ENCODE measurements at places on chromosomes 5 and 9.

DNA sequence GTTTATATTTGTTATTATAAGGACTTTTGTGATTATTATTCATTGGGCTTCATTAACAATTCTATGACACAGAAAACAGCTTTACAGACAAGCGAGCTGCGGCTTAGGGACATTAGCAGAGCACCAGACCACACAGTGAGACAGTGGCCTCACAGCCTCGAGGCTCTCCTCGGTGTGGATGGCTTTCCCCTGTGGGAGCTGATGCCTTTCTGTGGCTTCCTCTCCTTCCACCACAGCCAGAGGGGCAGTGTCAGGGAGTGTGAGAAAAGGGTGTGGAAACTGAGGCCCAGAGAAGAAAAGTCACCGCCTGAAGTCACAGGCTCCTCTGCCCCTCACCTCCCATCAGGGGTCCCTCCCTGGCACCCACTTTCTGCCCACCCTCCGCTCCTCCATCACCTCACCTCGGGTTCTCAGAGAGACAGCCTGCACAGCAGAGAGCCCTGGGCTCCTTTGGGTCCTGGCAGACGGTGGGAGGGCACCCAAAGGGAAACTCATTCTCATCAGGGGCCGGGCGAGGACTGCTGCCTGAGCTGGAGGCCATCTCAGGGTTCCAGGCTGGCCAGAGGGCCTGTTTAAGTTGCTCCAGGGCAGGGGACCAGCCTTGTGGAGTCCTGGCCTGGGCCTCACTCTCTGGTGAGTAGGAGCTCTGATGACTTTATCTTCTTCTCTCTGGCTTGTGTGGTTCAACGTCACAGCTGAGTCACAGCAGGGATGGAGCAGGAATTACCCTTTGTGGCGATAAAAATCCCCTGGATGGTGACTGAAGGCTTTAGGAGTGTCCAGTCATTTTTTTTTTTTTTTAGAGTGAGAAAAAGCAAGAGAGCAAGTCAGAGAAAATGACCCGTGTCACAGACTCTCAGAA is 830 bp downstream of the TRAF1 start:
- H3K27ac ChIP-seq = no peak overlapping the region
- no peaks in the 10 kb centered on the region for H3K36me3 ChIP-seq
- H3K27me3 ChIP-seq = peaks cover 9% of the 10 kb centered on the region

- DNase-seq = no peak
- peaks cover 1% of the 10 kb centered on the region for H3K27me3 ChIP-seq
- no peaks in the 10 kb centered on the region for H3K36me3 ChIP-seq
- H3K27ac ChIP-seq = no peak overlapping the region
Measured at GRCh38 chr9:132543960-132544359, 38.4 kb upstream of the BARHL1 start.

DNA sequence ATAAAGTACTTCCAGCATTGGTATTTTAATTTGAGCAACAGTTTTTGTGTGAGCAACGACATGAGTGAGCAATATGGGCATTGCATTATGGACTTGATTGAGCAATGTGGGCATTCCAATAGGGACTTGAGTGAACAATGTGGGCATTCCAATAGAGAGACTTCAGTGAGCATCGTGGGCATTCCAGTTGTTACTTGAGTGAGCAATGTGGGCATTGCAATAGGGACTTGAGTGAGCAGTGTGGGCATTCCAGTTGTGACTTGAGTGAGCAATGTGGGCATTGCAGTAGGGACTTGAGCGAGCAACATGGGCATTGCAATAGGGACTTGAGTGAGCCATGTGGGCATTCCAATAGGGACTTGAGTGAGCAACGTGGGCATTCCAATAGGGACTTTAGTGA is 52.2 kb downstream of the ZCCHC7 start:
- H3K4me1 ChIP-seq = peaks cover 1% of the 10 kb centered on the region
- H3K36me3 ChIP-seq = no peaks in the 10 kb centered on the region
- peaks cover 7% of the 10 kb centered on the region for H3K27me3 ChIP-seq
- no peak overlapping the region for H3K27ac ChIP-seq
- no peak overlapping the region for H3K4me3 ChIP-seq

DNA sequence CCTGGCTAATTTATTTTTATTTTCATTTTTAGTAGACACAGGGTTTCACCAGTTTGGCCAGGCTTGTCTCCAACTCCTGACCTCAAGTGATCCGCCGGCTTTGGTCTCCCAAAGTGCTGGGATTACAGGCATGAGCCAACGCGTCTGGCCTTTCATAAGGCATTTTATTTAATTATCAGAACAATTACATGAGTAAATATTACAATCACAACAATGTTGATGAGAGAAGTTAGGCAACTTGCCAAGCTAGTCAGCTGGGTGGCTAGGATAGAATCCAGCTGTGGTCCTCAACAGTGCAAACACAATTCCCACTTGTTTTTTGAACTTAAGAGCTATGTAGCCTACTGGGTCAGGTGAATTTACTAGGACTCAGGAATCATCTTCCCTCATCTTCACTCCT is 22.0 kb downstream of the C9orf57 start:
- no peaks in the 10 kb centered on the region for H3K36me3 ChIP-seq
- H3K4me1 ChIP-seq = peaks cover 4% of the 10 kb centered on the region
- no peaks in the 10 kb centered on the region for H3K27me3 ChIP-seq
- H3K27ac ChIP-seq = no peak overlapping the region

GRCh38 chr9:9846557-9846956 is 766.2 kb downstream of the PTPRD start:
- no peaks in the 10 kb centered on the region for H3K4me1 ChIP-seq
- H3K27me3 ChIP-seq = no peaks in the 10 kb centered on the region
- no peak for DNase-seq
- H3K36me3 ChIP-seq = no peaks in the 10 kb centered on the region
- H3K27ac ChIP-seq = no peak overlapping the region

DNA sequence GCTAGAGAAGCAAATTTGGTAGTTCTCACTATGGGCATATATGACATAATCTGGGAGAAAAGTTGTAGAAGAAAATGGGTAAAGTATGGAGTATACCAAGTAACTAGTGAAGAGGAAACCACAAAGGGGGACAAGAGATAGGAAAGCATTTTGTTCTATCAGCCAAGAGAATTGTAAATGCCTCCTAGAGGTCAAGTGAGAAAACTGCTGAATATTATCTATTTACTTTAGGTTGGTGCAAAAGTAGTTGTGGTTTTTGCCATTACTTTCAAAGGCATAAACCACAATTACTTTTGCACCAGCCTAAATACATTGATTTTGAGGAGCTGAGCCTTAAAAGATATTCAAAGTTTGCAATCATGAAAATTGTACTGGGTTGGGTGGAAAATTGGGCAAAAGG is 126.7 kb upstream of the GRHPR start:
- H3K27me3 ChIP-seq = no peaks in the 10 kb centered on the region
- DNase-seq = no peak
- H3K4me1 ChIP-seq = peaks cover 15% of the 10 kb centered on the region
- H3K27ac ChIP-seq = no peak overlapping the region
- no peak overlapping the region for H3K4me3 ChIP-seq

DNA sequence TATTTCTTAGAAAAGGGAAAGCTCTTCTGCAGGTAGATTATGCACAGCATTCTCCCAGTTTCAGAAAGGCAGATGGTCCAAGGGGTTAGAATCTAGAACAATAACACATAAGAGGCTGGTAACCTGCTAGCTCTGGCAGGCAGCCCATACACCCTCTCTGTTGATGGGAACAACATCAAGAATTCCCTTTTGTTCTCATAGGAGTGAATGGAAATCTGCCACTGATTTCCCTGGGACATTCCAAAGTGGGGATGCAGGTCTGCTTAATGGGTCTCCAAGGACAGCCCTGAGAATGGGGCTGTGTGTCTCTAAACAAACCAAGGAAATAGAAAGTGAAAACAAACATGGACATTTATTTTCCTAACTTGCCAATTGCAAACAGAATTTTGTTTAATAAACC is 456.8 kb downstream of the EBF1 start:
- H3K4me3 ChIP-seq = no peak overlapping the region
- peak overlapping the region; percentile 49 for H3K27ac ChIP-seq
- no peak for DNase-seq
- H3K36me3 ChIP-seq = no peaks in the 10 kb centered on the region
- H3K4me1 ChIP-seq = peaks cover 7% of the 10 kb centered on the region
- no peaks in the 10 kb centered on the region for H3K27me3 ChIP-seq

- DNase-seq = no peak
- H3K27ac ChIP-seq = no peak overlapping the region
- H3K36me3 ChIP-seq = peaks cover 6% of the 10 kb centered on the region
- peaks cover 2% of the 10 kb centered on the region for H3K27me3 ChIP-seq
- no peaks in the 10 kb centered on the region for H3K4me1 ChIP-seq
Measured at GRCh38 chr5:175681045-175681967, 23.4 kb downstream of the HRH2 start.

DNA sequence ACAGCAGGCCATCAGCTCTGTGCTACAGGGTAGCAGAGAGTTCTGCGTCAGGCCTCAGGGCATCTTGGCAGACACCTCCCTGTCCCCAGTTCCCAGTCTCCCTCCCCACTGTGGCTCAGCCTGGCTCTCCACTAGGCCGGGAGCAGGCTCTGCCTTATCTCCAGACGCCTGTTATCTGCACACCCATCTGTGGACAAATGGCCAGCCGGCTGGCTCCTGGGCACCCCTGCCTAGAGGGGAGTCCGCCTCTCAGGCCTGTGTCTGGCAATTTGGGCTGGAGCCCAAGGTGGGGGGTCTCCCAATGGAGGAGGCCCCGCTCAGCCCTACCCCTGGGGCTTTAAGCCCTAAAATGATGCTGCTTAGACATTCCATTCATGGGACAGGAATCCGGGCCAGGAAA is 39.2 kb upstream of the HAND1 start:
- H3K4me3 ChIP-seq = no peak overlapping the region
- H3K27me3 ChIP-seq = peaks cover 4% of the 10 kb centered on the region
- no peaks in the 10 kb centered on the region for H3K36me3 ChIP-seq
- H3K4me1 ChIP-seq = peaks cover 3% of the 10 kb centered on the region
- DNase-seq = peak; percentile 22

GRCh38 chr5:2525351-2525750 is 226.1 kb downstream of the IRX2 start:
- H3K4me3 ChIP-seq = no peak overlapping the region
- DNase-seq = no peak
- H3K4me1 ChIP-seq = peaks cover 4% of the 10 kb centered on the region

DNA sequence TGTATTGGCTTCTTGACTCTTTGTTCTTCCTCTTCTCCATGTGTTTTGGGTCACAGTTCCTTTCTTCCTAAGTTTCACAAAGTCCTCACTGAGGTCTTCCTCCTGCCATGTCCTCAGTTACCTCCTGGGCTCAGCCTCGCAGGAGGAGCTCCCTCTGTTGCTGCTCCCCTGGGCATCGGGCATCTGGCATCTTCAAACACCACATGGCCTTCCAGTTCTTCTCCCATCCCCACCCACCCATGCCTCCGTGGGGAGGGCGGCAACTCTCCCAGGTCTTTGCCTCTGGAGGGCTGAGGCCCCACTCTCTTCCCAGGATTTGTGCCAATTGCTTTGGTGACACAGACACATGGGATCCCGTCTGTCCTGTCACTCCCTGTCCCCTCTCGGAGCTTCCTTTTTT is 22.8 kb downstream of the MRPL36 start:
- peaks cover 11% of the 10 kb centered on the region for H3K36me3 ChIP-seq
- no peak for DNase-seq
- H3K27ac ChIP-seq = no peak overlapping the region
- H3K4me1 ChIP-seq = peaks cover 2% of the 10 kb centered on the region
- H3K27me3 ChIP-seq = peaks cover 2% of the 10 kb centered on the region

DNA sequence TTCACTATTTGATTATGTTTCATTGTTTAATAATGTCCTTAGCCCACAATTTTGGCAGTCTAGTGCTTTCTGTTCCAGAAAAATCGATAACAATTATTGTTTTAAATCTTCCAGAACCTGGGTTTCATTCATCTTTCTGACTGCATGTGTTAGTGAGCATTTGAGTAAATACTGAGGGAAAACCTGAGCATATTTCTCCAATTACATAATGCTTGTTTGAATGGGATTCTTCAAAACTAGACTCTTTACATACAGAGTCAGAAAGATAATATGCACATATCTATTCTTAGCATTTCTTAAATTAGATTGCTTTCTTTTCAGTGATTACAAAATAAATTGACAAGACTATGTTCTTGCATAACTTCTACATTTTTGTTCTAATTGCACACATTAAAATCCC is 21.9 kb downstream of the GABRA6 start:
- no peaks in the 10 kb centered on the region for H3K4me1 ChIP-seq
- H3K27ac ChIP-seq = no peak overlapping the region
- H3K27me3 ChIP-seq = no peaks in the 10 kb centered on the region
- no peak for DNase-seq

GRCh38 chr9:126565336-126566128 is 48.2 kb upstream of the LMX1B start:
- no peaks in the 10 kb centered on the region for H3K36me3 ChIP-seq
- no peak for DNase-seq
- H3K27ac ChIP-seq = no peak overlapping the region
- H3K4me1 ChIP-seq = no peaks in the 10 kb centered on the region

DNA sequence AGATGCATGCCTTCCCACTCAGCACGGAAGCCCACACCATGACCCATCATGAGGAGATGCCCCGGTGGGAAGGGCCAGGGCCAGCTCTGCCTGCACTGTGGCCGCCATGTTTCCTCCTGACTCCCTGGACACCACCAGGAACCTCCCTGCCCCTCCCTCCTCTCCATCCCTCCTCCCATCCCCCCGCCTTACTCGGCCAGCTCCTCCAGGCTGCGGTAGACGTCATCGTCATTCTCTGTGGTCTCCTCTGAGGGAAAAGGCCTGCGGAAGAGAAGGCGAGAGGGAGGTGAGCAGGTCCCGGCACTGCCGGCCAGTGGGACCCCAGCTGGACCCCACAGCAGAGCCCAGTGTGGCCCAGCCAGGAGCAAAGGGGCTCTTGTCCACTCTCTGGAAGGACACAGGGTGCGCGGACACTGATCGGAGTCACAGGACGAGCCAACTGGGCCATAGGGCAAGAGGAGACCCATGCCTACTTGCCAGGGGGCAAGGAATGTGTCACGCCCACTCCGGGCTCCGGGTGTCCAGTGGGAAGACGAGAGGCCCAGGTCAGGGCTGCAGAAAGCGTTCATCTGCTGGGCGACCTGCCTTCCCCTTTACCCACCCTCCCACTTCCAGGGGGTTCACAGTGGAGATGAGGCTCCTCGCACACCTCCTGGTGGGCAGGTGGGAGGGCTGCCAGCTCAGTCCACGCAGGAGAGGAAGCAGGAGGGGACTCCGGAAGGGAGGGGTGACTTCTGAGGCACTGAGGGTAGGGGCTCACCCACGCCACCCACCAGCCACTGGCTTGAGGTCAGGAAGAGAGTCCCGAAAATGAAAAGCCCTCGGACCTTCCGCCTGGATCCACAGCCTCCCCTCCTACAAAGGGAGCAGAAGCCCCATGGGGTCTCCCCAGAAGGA is 96.2 kb upstream of the SARDH start:
- H3K4me1 ChIP-seq = peaks cover 50% of the 10 kb centered on the region
- no peaks in the 10 kb centered on the region for H3K36me3 ChIP-seq
- peak overlapping the region; percentile 49 for H3K4me3 ChIP-seq
- H3K27ac ChIP-seq = peak overlapping the region; percentile 38
- no peak for DNase-seq

- H3K4me1 ChIP-seq = peaks cover 22% of the 10 kb centered on the region
- no peak overlapping the region for H3K27ac ChIP-seq
- no peak overlapping the region for H3K4me3 ChIP-seq
- no peak for DNase-seq
- H3K36me3 ChIP-seq = peaks cover 4% of the 10 kb centered on the region
- H3K27me3 ChIP-seq = peaks cover 1% of the 10 kb centered on the region
Measured at GRCh38 chr5:34706084-34706483, 50.0 kb downstream of the RAI14 start.

All from glutamatergic neuron (in vitro differentiated cells).